AG10803 (cell line): ENCODE measurements at places on chromosomes 13 and 19.

DNA sequence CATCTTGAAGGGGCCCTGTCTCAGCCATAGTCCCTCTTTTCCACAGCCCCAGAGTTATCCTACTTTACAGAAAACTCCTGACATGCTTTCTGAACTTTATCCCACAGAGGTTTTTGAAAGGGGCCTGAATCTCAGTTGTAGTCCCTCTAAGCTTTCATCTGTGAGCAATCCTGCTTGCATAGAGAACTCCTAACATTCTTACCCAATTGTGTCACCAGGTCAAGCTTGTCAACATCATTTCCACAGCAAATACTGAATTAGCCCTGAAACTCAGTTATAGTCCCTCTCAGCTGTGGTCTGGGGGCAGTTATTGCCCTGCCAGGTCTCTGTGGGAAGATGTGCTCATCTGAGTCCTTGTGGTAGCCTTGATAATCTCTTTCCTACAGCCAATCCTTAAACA lies 2190.3 kb upstream of the PCDH20 start:
- DNase-seq, result no peak

GRCh38 chr19:28534766-28535351 lies 678.1 kb downstream of the UQCRFS1 start:
- DNase-seq, result no peak

- DNase-seq, result peak; percentile 56
These were observed 46.8 kb downstream of the PTPRS start for GRCh38 chr19:5293612-5294378.

DNA sequence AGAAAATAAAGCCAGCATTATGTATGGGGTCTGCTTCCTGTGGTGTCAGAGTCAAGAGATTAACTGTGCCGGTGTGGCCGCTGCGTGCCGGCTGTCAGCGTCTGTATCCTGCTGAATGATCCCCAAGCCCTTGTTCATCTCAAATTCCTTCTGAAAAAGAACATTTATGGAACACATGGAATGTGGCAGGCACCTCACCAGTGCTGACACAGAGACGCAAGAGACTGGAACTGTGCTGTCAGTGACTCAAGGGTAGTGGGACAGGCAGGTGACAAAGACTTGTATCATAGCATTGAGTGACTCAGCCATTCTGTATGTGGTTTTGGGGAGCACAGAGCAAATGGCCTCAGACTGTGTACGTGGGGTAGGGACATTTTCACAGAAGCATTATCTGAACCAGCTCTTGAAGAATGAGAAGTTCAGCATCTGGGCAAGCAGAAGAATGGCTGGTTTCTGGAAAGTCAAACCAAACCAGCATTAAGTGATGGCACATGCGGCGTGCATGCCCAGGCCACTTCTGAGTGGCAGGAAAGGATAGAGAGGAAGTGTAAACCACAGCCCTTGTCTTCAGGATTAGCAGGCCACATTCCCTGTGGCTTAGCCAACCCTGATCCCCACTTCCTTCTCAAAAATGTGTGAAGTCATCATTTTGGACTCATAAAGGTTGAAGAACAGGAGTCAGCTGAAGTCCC lies 54.0 kb upstream of the IRS2 start:
- DNase-seq, result peak; percentile 88

DNA sequence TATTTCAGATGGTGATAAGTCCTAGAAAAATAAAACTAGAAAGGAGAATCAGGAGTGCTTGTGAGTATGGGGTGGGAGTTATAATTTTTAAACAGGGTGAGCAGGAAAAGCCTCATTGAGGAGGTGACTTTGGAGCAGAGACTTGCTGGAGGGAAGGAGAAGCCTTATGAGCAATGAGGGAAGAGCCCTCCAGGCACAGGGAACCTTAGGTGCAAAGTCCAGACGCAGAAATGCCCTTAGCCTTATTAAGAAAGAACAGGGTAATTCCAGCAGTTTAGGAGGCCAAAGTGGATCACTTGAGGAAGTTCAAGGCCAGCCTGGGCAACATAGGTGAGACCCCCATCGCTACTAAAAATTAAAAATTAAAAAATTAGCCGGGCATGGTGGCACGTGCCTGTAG lies 21.0 kb upstream of the FXYD3 start:
- no peak for DNase-seq

- DNase-seq, result no peak
These were observed 93.4 kb downstream of the ABCC4 start for GRCh38 chr13:95207769-95208366.

- no peak for DNase-seq
These were observed 27.8 kb upstream of the OR1M1 start for GRCh38 chr19:9058905-9059667.

- no peak for DNase-seq
These were observed 20.6 kb downstream of the HCN2 start for GRCh38 chr19:610071-610800.

- DNase-seq, result no peak
These were observed 59.8 kb downstream of the SCEL start for GRCh38 chr13:77595166-77595810.

- peak; percentile 20 for DNase-seq
These were observed 523.4 kb downstream of the FGF9 start for GRCh38 chr13:22194106-22194805.

DNA sequence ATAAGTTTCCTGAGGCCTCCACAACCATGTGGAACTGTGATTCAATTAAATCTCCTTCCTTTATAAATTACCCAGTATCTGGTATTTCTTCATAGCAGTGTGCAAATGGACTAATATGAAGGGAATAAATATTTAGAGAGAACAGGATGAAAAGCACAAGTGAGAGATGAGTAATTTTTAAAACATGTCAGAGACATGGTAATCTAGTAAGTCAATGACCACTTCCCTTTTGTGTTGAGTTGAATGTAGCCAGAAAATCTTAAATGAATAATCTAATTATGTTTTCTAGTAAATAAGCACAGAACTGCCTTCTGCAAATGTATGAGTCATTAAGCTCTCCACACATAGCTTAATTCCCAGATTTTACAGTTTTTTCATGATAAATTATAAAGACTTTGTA lies 524.1 kb upstream of the SLITRK5 start:
- DNase-seq, result peak; percentile 59

DNA sequence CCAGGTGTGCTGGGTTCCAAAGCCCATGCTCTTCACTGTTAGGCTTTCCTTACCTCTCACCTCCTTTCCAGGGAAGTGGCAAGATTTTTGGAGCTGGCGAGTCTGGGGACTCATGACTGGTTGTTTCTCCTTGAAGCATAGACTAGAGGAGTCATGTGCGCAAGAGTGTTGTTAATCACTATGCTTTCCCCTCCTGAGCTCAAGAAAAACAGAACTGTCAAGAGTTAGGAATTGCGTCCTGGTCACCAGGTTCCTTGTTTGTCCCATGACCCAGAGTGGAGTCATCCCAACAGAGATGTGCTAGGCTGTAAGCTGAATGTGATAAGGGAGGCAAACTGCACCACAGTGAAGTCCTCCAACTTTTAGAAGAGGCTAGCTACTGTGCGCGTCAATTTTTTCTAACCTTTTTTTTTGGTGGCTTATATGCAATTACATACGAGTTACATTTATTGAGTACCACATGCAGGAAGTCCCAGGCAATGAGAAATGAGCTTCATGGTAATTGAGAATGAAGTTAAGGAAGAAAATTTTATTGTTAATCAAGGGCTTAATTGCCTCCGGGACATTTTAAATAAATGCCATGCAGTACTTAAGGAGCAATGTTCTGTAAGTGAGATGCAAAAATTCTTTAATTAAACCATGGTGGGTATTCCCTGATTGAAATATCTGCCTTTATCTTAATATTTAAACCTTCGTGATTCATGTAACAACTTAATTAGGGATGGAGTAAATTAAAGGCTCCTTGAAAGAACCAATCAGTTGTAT lies 233.9 kb downstream of the ZIC5 start:
- no peak for DNase-seq

DNA sequence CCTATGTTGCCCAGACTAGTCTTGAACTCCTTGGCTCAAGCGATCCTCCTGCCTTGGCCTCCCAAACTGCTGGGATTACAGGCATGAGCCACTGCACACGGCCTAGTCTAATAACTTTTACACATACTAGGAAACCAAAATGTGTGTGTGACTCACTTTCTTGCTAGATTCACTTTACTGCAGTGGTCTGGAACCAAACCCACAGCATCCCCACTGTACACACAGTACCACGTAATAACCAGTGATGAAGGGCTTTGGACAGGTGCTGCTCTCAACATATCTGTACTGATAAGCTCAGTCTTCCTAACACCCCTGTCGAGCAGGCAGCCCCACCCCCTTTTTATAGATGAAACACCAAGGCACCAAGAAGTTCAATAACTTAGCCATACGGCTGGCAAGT lies 5.1 kb downstream of the DNMT1 start:
- DNase-seq, result peak; percentile 4

DNA sequence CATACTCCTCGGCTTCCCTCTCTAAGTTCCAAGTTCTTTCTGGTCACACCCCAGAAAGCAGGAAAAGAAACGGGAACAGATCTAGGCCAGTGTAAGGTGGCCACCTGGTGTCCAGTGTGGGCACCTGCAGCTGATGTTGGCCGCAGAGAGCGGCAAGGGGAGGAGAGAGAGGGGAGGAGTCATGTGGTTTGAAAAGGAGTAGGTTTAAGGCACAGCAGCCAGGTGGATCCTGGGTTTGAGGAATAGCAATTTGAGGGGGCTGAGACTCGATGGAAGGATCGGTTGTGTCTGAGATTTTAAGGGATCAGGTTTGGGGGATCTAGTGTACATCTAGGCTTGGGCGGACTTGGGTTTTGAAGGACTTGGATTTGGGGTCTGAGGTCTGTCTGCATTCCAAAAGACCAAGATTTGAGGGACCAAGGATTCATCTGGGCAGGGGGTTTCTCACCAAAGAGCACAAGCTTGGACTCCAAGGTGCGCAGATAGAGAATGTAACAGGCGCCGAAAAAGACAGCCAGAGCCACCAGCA lies 1.2 kb downstream of the RABAC1 start:
- peak; percentile 79 for DNase-seq

DNA sequence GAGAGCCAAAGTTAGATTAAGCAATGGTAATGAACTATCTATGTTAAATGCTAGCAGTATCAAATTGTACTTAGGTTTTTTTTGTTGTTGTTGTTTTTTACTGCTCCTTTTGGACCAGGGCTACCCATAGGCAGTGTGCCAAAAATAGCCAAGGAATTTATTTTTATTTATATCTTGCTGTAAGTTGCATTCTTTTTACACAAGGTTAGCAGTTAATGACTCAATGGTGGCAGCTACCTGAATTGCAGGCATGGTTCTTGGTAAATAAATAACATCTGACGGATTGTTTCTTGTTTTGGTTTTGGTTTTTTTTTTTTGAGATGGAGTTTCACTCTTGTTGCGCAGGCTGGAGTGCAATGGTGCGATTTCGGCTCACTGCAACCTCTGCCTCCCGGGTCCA lies 194.8 kb upstream of the TSC22D1 start:
- DNase-seq, result no peak

- no peak for DNase-seq
These were observed 4.6 kb upstream of the SLC44A2 start for GRCh38 chr19:10620786-10621185.

- DNase-seq, result no peak
These were observed 36.4 kb downstream of the STK24 start for GRCh38 chr13:98540476-98540875.

GRCh38 chr13:54706336-54706735 lies 1677.7 kb downstream of the OLFM4 start:
- DNase-seq, result no peak

DNA sequence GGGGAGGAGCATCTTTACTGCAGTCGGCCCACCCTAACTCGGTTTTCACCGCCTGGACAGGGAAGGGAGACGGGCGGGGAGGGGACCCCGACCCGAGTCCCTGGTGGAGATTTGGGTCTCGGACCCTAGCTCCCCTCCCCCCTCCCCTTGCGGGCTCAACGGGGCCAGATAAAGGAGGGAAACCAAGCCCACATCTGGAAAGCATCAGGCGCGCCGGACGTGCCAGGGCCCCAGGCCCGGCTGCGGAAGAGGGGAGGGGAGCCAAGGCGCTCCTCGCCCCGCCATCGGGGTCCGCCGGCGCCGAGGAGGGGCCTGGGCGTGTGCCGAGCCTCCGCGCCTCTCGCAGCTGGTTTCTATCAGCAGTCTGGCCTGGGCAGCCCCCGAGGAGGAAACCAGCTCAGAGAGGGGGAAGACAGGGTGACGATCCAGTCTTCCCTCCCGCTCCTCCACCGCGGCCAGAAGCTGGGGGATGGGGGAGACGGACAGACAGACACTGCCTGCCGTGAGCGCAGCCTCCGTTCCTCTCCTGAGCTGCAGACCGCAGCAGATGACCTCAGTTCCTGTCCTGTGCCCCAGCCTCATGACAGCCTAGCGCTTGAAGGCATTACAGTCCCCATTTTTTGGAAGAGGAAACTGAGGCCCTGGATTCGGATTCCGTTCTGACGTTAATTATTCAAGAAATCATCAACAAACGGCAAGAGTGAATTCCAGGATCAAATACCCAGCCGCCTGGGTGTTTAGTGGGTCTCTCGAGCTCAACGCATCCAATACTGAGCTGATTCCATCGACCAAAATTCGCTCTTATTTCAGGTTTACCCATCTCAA lies 3.6 kb upstream of the GNG8 start:
- peak; percentile 87 for DNase-seq

- DNase-seq, result no peak
These were observed 867 bp upstream of the ZNF613 start for GRCh38 chr19:51926426-51926783.

GRCh38 chr19:12838182-12838885 lies at the start of gene MAST1:
Gene MAST1 (plus strand): TSS chr19:12838515. CDS start chr19:12838573, 58 bp downstream.
- no peak for DNase-seq

DNA sequence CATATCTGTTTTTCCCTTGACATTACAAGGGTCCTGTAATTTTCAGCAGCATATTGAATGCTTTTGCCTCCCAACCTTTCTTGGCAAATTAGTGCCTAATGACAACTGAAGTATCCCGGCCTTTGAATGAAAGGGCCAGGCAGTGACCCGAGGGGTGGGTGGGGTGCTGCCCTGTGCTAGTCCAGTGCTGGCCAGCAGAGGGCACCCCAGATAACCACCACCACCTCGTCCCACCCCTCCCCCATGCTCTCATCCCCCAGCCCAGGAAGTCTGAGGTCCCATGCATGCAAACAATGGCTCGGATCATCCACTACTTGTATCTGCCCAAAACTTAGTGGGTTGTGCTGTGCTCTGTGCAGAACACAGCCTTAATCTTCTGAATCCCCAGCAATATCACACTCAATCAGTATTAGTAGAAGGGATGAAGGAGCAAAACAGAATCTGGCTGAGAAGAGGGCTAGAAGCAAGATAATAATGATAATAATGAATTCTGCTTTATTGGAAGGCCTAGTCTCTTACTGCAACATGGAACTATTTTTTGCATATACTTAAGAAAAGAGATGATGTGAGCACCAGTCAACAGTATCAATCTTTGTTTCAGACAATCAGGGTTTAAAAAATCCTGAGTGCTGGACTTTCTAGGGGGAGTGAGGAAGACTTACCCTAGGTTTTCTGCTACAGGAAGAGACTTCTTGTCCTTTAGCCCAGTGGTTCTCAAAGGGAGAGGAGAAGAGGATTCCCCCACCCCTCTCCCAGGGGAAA lies 3.8 kb downstream of the ATP12A start:
- peak; percentile 23 for DNase-seq
